Mesenchymal stem cell (in vitro differentiated cells and primary cell): ENCODE measurements at places on chromosomes 4 and X.

GRCh38 chr4:6591313-6591712 is 16.3 kb downstream of the MAN2B2 start:
- no peak for DNase-seq

- DNase-seq: no peak
These were observed 20.2 kb downstream of the PIGG start for GRCh38 chr4:519203-519651.

DNA sequence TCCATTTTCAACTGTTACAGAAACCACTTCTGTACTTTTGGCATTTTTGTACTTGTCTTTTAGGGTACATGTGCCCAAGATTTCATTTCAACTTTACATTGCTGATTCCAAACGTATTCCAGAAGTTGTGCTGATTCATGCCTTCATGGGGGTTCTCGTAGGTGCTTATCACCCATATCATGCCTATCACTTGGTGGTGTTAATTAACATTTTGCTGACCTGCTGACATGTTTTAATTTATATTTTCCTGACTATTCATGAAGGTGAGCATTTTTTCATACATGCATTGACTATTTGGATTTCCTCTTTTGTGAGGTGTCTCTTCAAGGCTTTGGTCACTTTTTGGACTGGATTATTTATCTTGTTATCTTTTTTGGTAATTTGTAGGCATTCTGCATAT is 64.1 kb downstream of the CC2D2A start:
- no peak for DNase-seq

DNA sequence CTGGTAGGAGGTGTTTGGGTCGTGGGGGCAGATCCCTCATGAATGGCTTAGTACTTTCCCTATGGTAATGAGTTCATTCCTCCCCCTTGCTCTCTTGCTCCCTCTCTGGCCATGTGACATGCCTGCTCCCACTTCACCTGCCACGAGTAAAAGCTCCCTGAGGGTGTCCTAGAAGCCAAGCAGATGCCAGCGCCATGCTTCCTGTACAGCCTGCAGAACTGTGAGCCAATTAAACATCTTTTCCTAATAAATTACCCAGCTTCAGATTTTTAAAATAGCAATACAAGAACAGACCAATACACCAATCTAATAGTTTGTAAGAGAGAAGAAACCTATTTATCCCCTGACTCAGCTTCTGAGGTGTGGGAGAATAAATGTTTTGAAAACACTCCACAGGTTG is 60.5 kb downstream of the FGFBP1 start:
- no peak for DNase-seq

DNA sequence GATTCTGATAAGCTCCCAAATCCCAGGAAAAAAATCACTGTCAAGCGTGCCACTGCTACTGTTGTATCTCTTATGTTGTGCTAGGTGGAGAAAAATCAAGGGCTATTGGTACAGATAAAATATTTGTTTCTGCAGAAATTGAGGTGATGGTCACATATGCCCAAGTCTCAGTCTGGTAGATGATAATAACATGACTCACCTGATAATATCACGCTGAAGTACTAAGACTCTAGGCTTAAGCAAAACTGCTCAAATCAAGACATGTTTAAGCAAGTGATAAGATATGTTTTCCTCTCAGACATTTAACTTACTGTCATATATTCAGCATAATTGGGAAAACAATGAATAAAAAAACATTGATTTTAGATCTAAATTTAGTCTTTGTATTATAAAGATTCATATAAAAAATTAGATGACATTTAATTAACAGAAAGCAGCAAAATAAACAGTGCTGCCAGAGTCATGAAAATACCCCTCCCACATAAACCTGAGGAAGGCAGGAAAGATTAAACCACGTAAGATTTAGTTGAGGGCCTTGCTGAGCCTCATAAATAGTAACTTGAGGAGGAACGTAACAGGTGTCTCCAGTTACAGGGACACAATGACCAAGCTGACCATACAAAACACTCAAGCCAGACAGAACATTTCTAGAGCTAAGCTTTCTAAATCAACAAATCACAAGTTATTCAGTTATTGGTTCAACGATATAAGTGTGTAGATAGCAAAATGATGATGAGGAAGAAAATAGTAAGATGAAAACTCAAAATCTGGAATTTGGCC is 143.5 kb downstream of the CHM start:
- DNase-seq: no peak

GRCh38 chr4:47475411-47475810 is 9.7 kb upstream of the ATP10D start:
- no peak for DNase-seq

GRCh38 chr4:138826322-138826721 is 189.3 kb upstream of the NOCT start:
- DNase-seq: no peak

DNA sequence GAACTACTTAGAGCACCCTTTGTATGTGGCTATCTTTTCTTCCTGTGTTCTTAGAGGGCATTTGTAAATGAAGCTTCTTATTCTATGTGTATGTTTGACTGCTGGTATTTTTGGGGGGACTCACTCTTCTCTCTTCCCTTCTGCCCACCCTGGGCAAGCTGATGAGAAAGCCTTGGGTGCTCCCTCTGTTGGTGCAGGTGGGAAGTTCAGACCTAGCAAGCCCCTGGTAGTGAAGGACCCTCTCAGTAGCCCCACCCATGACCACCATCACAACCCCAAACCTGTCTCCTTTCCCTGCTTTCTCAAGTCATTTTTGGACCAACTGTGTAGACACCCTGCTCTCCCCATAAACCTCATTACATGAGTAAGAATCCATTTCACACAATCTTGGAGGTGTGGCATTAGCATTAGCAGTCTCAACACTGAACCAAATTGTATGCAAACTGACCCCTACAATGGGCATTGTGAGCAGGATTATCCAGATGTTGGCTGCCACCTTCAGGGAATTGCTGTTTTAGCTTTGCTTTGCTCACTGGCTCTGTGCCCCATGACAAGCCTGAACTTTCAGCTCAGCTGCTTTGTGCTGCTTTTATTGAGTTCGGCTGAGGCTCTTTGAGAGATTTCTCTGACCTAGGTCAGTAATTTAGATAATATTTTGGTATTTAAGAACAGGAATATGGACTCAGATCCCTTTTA is 27.9 kb downstream of the TRIM61 start:
- no peak for DNase-seq

GRCh38 chr4:150009533-150009932 is 68.7 kb upstream of the DCLK2 start:
- no peak for DNase-seq

- DNase-seq: no peak
These were observed 133.0 kb downstream of the MAD2L1 start for GRCh38 chr4:119933606-119934005.

GRCh38 chr4:122921971-122922876 is at the start of gene NUDT6:
NUDT6 (minus strand) TSS chr4:122922597; CDS start chr4:122922572, 25 bp downstream.
- DNase-seq: peak; percentile 76

- no peak for DNase-seq
These were observed 740.3 kb upstream of the FRG1 start for GRCh38 chr4:189200353-189200752.

- DNase-seq: peak; percentile 97
These were observed 87.0 kb downstream of the RNF150 start for GRCh38 chr4:141046255-141046654.

- no peak for DNase-seq
These were observed 6.8 kb upstream of the G3BP2 start for GRCh38 chr4:75679876-75680575.

GRCh38 chr4:44842531-44842930 is 116.2 kb upstream of the GNPDA2 start:
- DNase-seq: no peak

- peak; percentile 4 for DNase-seq
These were observed 947.8 kb downstream of the C4orf33 start for GRCh38 chr4:130043732-130044160.

DNA sequence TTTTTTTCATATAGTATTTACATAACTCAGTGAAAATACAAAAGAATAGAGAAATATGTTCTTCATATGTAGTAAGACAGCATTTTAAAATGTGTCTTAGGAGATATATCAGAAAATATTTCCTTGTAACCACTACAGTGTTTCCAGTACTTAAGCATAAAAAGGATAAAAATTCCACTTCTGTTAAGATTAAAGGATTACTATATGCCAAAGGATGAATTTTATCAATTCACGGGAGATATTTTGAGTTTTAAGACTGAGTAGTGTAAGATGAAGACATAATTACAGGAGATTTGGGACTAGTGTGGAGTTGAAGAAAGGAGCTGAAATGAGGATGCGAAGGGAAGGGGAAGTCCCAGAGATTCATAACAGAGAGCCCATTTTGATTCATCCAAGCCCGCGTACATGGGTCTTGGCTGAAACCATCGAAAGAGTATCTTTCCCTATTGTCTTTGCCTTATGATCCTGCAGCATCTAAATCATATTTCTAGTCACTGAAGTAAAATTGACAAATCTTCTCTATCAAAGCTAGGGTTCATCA is 58.7 kb downstream of the MAD2L1 start:
- DNase-seq: no peak

- DNase-seq: no peak
These were observed 277.7 kb downstream of the TMA16 start for GRCh38 chr4:163772238-163772637.

- no peak for DNase-seq
These were observed 183.7 kb downstream of the FBXW7 start for GRCh38 chr4:152352215-152352614.

- DNase-seq: no peak
These were observed 2097.4 kb upstream of the AGA start for GRCh38 chr4:179539641-179540040.

- peak; percentile 51 for DNase-seq
These were observed 142.9 kb upstream of the MBNL3 start for GRCh38 chrX:132631579-132632232.

DNA sequence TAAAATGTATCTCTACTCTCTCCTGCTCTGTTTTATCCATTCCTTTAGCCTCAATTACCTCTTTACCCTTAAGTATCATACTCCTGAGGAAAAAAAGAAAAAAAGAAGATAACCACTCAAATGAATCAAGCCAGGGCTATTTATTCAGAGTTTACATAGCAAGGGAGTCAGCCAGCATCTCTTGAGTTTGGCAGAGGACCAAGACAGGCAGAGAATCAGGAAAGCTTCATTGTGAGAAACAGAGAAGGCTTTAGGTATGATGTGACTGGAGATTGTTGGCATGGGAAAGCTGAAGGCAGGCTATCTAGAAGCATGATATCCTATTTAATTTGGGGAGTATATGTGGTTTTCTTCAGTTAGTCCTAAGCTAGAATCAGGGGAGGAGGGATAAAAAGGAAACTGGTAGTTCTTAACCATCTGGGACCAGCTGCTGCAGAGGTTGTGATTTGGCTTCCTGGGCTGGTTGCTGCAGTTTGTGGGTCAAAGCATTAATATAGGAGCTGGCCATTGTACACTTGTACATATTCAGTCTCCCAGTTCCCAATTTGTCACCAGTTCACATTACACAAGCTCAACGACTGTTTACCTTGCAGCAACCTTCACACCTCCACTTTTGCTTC is 11.2 kb downstream of the APELA start:
- DNase-seq: peak; percentile 9

- DNase-seq: no peak
These were observed 430.9 kb downstream of the C4orf33 start for GRCh38 chr4:129526812-129527211.

DNA sequence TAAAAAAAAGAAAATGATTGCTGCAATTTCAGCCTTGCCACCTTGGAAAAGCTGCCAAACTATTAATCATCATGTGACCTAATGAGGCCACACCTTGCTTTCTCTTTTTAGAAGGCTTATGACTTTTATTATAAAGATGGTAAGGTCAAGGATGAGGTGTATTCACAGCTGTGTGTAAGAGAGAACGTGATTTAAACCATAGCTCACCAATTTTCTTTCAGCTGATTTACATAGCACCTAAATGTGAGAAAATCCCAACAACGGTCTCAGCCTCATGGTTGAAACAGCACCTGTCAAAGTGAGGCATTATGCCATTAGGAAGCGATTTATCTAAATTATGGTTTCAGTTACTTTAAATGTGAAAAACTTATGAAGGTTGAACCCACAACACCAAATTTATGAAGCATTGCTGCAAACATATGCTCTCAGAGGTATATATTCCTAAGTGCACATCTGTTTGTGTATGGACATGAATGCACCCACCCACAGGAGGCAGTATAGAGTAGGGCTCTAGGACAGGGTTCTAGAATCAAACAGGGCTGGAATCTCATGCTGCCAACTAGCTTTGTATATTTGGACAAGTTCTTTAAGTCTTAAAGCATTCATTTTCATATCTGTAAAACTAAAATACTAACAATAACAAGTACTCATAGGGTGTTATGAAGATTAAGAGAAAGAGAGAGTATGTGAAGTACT is 40.7 kb downstream of the ANXA3 start:
- DNase-seq: no peak

GRCh38 chr4:110119880-110120279 is 78.5 kb downstream of the ELOVL6 start:
- DNase-seq: peak; percentile 82

DNA sequence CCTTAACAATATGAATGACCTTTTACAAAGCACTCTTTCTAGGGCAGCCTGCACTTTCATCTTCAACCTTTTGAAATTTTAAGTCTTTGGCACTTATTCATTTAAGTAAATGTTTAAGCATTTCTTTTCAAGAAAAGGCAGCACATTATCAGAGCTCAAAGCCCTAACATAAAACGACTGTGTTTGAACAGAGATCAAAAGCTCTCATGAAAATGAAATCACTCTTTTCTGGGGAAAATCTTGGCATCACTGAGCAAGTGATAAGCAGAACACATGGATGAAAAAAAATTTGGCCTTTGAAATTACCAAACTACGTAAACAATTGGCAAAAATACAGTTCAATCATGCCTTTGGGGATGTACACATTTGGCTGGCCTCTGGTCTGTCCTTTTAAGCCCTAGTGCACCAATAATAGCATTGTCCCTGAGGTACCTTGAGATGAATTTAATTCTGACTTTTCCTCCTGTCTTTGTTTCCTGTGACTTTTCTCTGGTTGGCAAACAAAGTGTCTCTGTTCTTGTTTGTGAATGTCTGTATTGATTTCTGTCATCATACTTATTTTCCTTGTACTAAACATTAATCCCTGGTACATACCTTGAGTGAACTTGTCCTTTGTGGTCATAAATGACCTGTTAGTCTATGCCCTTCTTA is 12.9 kb upstream of the ODAM start:
- DNase-seq: no peak

DNA sequence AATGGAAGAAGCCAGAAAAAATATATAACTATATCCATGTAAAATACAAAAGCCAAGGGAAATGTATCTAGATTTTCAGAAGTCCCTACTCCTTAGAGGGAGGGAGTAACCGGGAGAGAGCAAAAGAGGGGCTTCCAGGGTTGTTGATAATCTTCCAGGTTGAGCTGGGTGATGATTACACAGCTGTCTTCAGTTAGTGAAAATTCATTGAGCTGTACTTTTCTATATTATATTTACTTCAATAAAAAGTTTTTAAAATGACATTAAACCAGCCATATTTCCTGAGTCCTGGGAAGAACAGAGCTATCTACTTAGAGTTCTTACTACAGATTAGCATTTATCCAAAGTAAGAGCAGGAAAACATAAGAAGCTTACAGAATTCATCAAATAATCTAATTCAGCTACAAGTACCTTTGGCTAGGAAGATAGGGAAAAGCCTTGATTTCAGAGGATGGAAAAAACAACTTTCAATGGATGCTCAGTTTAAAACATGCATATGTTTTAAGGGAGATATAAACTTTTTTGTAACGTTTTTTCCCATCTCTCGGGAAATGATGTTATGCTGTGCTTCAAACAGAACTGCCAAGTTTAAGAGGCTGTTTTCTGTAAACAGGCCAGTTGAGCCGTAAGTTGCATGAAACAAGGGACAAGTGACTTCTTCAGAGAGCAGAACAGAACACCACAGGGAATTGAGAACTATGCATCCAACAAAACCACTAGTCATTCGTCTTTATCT is 204.6 kb downstream of the SCFD2 start:
- DNase-seq: no peak
